ENCODE measurements at places on chromosomes 2 and 18.

DNA sequence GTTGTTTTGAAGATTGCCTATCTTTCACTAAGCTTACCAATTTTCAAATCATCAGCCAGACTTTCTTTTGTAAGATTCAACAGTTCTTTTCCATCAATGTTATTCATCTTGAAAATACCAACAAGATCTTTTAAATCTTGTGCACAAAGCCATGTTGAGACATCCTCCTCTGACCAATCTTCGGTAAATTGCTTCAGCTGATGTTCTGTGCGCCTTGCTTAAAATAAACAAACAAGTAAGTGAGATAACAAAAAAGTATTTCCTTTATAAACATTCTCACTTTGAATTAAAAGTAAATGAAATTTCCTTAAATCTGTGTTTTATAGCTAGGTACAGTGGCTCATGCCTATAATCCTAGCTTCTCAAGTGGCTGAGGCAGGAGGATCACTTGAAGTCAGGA is 30.3 kb downstream of the WDSUB1 start:
- DNase-seq, result no peak

- peak; percentile 52 for DNase-seq
These were observed 293.9 kb upstream of the SYT4 start for GRCh38 chr18:43571078-43571689.

GRCh38 chr2:55751966-55752365 is 58.3 kb upstream of the PNPT1 start:
- DNase-seq, result no peak

DNA sequence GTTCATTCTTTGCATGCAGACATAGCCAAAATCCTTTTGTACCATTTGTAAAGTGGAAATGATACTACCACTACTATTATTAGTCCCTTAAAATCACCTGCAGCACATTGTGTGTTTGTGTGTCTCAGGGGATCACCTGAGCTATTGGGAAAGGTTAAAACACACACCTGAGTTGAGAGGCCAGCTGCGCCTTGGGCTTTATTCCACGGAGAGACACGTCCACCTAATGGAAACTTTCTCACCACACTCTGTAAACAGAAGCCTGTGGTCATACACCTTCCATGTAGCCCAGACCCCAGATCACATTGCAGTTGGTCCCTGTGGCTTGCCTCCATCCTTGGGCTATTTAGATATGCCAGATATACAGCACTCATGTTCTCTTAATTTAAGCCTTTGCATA is 81.8 kb upstream of the SH3BP4 start:
- DNase-seq, result no peak

GRCh38 chr2:241977557-241978300 is 108.2 kb downstream of the RTP5 start:
- no peak for DNase-seq

- no peak for DNase-seq
These were observed 76.3 kb downstream of the MBD2 start for GRCh38 chr18:54148151-54148550.

DNA sequence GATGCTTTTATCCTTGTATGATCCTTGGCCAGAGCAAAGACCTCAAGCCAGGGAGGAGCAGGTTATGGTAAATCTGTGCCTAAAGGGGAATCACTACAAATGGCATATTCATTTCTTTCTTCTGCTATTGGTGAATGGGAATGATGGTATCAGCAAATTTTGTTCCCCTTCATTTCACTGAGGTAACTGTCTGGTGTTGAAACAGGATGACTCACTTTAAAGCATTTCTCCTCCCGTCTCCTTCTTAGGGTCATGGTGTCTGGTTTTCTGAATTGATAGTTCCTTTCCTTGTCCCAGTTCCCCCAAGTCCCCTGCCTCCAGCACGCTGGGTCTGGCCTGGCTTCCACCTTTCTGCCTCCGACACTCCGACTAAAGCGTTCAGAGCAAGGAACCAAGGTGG is 109.2 kb downstream of the MREG start:
- no peak for DNase-seq

GRCh38 chr18:77147418-77147852 is 14.9 kb upstream of the MBP start:
- DNase-seq, result no peak

- DNase-seq, result no peak
These were observed 107.5 kb downstream of the MSTN start for GRCh38 chr2:189954989-189955388.

DNA sequence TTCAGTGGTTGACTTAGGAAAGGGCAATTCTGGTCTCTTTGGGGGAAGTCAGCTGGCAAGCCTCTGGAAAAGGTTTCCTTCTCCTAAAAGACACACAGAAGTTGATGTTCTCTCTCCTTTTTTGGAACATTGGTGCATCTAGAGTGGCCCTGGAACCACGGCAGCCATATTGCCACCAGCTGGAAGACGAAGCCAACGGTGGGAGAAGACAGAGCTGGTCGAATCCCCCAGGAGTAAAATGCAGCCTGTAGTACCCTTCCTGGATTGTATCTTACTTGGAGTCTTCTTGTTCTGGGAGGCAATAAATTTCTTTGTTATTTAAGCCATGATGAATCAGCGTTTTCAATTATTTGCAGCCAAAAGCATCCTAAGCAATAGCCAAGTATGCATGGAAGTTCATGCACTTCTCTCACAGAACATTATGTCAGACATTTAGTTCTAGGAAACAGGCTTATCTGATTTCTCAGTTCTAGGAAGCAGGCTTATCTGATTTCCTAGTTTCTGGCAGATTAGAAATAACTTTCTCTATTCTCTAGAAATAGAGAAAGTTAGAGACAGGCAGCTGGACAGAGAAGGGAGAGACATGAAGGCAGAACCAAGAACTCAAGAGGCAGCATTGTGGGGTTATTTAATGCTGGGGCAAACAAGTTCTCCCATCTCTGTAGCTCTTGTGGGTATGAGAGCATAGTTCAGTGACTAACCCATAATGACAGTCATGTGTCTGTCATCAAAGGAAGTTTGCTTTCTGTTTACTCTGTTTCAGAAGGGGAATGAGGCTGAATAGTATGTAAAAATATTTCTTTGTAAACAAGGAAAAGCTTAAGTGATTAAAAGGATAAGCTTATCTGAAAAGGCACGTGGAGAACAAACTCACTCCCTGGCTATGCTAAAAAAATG is 40.5 kb upstream of the NABP1 start:
- no peak for DNase-seq

DNA sequence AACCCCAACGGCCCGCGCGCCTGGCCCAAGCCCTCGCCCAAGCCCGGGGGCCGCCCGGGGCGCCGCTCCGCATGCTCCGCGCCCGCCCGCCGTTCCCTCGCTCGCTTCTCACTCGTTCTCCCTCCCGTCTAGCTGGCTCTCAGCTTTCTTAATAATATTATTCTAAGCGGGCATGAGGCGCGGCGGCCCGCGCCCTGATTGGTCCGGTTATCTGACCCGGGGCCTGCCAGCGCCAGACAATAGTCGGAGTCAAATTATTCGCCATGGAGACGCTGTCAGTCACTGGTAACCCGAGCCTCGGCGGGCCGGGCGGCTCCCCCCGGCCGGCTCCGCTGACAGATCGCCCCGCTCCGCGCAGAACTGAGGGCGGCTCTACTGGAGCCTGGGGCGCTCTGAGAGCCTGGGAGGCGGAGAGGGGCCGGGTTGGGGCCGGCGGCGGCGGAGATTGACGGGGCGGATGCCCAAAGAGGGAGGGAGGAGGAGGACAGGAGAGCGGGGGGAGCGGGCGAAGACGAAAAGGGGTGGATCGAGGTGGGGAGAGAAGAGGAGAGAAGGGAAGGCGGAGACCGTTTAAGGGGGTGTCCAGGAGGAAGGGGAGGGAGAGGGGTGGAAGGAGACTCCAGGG is at the start of gene SIX2:
Gene SIX2, minus strand, starts transcription at position 150 of the 625 bp plus-strand sequence. CDS start 342 bp downstream, outside the sequence.
- DNase-seq, result peak; percentile 98

DNA sequence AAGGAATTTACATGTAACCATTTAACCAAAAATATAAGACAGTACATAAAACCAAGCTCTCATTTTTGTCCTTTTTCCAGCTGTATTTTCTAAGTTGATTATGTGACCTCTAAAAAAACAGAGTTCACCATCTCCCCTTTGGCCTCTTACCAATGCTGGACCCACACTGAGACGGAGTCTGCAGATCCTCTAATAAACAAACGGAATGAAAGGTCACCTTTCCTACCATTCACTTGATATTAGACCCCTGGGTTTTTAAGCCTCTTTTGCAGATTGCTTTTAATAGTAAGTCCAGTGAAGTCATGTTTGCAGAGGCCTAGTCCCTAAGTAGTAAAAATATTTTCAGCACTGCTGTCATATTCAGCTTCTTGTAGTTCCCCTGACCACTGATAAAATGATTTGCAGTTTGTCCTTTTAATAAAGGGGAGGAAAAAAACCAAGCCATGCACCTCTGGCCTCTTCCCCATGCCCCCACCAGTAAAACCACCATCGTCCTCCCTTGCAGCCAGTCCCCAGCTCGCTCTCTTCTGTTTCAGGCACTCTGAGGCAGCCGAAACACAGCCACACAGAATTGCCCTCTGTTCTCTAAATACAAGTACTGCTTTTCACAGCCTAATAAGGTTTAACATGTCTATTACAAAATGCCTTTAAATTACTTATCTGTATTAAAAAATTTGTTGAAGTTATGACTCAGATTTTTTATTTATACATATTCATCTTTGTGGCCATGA is 427.5 kb downstream of the PARD3B start:
- no peak for DNase-seq

DNA sequence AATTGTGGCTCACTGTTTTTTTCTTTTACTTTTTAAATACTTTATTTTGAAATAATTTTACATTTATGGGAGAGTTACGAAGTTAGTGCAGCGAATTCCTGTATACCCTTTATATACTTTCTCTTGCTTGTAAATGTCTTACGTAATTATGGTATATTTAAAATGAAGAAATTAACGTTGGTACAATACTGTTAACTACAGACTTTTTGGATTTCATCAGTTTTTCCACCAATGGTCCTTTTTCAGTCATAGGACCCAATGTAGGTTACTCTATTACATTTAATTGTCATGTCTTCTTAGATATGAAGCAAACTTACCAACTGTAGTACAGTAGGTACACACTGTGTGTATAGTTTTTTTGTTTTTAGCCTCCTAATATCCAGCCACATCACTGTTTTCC is 76.3 kb downstream of the BOLA3 start:
- DNase-seq, result no peak

DNA sequence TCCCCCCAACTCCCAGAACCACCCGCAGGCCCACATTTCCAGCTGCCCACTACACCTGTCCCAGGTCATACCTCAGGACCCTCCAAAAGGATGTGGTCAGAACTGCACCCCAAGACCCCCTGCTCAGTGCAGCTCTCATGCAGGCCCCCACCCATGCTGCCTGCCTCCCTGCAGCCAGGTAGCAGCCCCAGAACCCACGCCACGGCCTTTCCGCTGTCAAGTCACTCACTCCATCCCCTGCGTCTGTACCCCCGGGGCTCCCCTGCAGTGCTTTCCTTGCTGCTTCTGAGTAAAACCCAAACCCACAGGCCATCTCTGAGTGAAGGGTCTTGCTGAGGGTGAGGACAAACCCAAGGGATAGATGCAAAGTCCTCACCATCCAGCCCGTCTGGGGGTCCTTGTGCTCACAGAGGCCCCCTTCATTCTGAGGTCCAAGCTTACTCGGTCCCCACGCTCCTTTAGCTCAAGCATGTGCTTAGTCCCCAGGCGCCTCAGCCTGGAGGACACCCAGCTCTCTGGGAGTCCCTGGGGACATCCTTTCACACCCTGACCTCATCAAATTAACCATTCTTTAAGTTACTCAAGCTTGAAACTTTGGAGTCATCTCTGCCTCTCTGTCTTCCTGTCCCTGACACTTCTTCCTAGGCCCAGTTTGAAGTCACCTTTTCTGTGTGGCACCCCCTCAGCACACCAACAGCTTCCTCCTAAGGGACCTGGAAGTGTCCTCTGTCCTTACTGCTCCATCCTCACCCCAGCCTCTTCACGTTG is 130.1 kb downstream of the SMAD7 start:
- DNase-seq, result no peak

- DNase-seq, result no peak
These were observed 15.4 kb upstream of the REG1B start for GRCh38 chr2:79103214-79103613.

DNA sequence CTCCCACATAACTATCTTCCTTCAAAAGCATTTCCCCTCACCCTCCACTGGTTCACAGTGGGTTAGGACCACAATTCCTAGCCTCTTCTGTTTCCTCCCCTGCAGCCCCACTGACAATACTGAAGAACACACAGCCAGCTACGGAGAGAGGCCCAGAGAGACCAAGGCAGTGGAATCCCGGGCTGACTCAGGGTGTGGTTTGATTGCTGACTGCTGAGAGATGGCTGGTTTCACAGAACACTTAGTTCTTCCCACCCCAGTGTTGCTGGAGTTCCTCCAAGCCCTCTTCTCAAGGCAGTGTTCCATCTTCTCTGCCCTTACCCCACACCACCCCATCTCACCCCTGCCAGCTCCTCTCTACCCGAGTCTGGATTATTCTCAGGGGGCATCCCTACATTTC is 43.3 kb upstream of the ZFP36L2 start:
- DNase-seq, result no peak

GRCh38 chr18:22983175-22983574 is 50.0 kb downstream of the RBBP8 start:
- DNase-seq, result no peak

- DNase-seq, result no peak
These were observed 641.9 kb downstream of the ZEB2 start for GRCh38 chr2:143877876-143878530.

- DNase-seq, result no peak
These were observed 90.6 kb upstream of the CYP26B1 start for GRCh38 chr2:72238311-72238710.

DNA sequence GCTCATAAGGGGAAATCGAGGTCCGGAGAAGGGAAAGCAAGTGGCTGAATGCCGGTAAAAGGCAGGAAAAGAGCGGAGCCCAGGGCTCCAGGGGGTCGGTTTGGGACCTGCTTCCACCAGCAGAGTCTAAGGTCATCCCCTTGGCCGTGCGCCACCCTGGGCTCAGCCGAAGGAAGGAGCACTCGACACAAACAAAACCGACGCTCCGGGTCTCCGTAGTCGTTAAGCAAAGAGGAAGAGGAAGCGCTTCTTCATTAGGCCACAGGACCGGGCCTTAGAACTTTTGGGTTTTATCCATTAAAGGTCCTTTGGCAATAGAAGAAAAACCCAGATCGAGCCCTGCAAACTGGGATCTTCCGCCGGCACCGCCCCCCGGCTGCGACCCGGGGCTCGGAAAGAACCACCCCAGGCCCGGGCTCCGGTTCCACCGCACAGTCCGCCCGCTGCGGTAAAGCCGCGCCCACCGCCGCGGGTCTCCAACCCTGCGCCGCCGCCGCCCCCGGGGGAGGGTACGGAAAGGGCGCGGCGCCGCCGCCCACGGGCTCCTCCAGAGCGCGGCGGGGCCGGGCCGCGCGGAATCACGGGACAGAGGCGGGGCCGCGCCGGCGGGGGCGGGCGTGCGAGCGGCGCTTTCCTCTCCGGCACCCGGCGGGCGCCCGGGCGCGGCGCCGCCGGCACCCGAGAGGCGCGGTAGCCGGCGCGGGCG is at the start of gene TTL:
Gene TTL, plus strand, starts transcription at position 629 of the 706 bp plus-strand sequence. CDS start 189 bp downstream, outside the sequence.
- DNase-seq, result peak; percentile 74

GRCh38 chr2:864501-865106 is 86.0 kb upstream of the SNTG2 start:
- no peak for DNase-seq

GRCh38 chr18:6493194-6493593 is 78.5 kb upstream of the L3MBTL4 start:
- DNase-seq, result no peak

- DNase-seq, result no peak
These were observed 163.1 kb upstream of the PGAP1 start for GRCh38 chr2:197089655-197090054.

Data from neuronal stem cell (in vitro differentiated cells).